ENCODE measurements at places on chromosomes 1 and 21.

- H3K27ac ChIP-seq: no peak overlapping the region
- H3K4me1 ChIP-seq: no peaks in the 10 kb centered on the region
- no peak overlapping the region for H3K4me3 ChIP-seq
Measured at GRCh38 chr1:246319083-246319714, 187.9 kb downstream of the SMYD3 start.

GRCh38 chr1:156126043-156126629, 11.6 kb downstream of the LMNA start:
- H3K27ac ChIP-seq: peak overlapping the region; percentile 43
- no peaks in the 10 kb centered on the region for H3K27me3 ChIP-seq
- no peak overlapping the region for H3K4me3 ChIP-seq
- H3K36me3 ChIP-seq: no peaks in the 10 kb centered on the region
- DNase-seq: no peak
- peaks cover 42% of the 10 kb centered on the region for H3K4me1 ChIP-seq

DNA sequence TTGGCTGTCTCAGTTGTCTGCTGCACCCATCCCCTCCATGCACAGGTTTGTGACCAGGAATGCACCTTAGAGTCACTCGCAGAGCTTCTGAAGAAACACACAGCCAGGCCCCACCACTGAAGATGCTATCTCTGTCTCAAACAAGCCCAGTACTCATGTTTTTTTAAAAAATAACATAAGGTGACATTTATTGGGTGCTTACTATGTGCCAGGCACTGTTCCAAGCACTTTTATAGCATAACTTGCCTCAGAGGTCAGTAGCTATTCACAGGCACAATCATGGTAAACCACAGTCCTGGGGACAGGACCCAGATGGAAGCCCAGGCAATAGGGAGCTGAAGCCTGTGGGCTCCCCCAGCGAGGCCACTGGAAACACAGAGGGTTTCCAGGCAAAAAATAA, 8.8 kb upstream of the ATP13A2 start:
- DNase-seq: no peak
- H3K27ac ChIP-seq: no peak overlapping the region
- peaks cover 31% of the 10 kb centered on the region for H3K4me1 ChIP-seq

- no peaks in the 10 kb centered on the region for H3K4me1 ChIP-seq
- H3K27me3 ChIP-seq: no peaks in the 10 kb centered on the region
- no peak for DNase-seq
- H3K4me3 ChIP-seq: no peak overlapping the region
Measured at GRCh38 chr1:84642774-84643173, 47.5 kb downstream of the SSX2IP start.

- no peak overlapping the region for H3K4me3 ChIP-seq
- no peaks in the 10 kb centered on the region for H3K4me1 ChIP-seq
- H3K27ac ChIP-seq: no peak overlapping the region
- no peaks in the 10 kb centered on the region for H3K27me3 ChIP-seq
- no peak for DNase-seq
Measured at GRCh38 chr1:101476541-101476940, 239.7 kb downstream of the S1PR1 start.

- DNase-seq: peak; percentile 43
- H3K27me3 ChIP-seq: peaks cover 71% of the 10 kb centered on the region
- no peak overlapping the region for H3K27ac ChIP-seq
- no peaks in the 10 kb centered on the region for H3K4me1 ChIP-seq
- no peaks in the 10 kb centered on the region for H3K36me3 ChIP-seq
- H3K4me3 ChIP-seq: no peak overlapping the region
Measured at GRCh38 chr1:202192770-202193613, 607 bp upstream of the LGR6 start.

DNA sequence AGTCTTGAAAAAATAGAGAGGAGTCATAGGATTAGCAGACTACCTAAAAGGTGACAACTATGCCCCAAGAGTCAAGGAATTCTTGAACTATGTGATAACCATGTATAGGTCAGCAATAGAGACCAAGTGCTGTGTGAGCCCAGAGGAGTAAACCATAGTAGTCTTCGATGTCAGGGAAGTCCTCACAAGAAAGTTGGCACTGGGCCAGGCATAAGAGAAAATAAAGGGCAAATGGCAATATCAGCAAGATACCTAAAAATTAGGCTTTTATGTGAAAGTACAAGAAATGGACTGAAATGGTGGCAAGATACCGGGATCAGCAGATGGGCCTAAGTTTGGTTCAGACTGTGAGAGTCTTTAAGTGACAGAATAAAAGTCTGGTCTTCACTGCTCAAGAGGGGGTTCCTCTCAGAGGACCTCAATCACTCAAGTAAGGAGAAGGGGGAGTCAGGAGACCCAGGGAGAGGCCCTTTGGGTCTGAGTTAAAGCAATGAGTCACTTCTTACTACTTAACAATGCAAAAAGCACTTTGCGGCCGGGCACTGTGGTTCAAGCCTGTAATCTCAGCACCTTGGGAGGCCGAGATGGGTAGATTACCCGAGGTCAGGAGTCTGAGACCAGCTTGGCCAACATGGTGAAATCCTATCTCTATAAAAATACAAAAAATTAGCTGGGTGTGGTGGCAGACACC, 95.0 kb downstream of the TEX35 start:
- peaks cover 27% of the 10 kb centered on the region for H3K4me1 ChIP-seq
- no peaks in the 10 kb centered on the region for H3K36me3 ChIP-seq
- H3K4me3 ChIP-seq: no peak overlapping the region
- no peak overlapping the region for H3K27ac ChIP-seq
- no peaks in the 10 kb centered on the region for H3K27me3 ChIP-seq

GRCh38 chr1:86016076-86016759, 140.4 kb downstream of the COL24A1 start:
- no peaks in the 10 kb centered on the region for H3K4me1 ChIP-seq
- no peak overlapping the region for H3K27ac ChIP-seq
- no peaks in the 10 kb centered on the region for H3K36me3 ChIP-seq
- H3K4me3 ChIP-seq: no peak overlapping the region
- no peaks in the 10 kb centered on the region for H3K27me3 ChIP-seq

- no peaks in the 10 kb centered on the region for H3K27me3 ChIP-seq
- no peak overlapping the region for H3K4me3 ChIP-seq
- H3K36me3 ChIP-seq: peaks cover 12% of the 10 kb centered on the region
- H3K4me1 ChIP-seq: peaks cover 9% of the 10 kb centered on the region
- DNase-seq: no peak
Measured at GRCh38 chr1:200665861-200666260, 3.8 kb downstream of the DDX59 start.

- peak within 1 kb of the TSS; percentile 12 for H3K27ac ChIP-seq
- peak within 1 kb of the TSS; percentile 90 for H3K4me3 ChIP-seq
- peak; percentile 84 for DNase-seq
- H3K4me1 ChIP-seq: peaks cover 7% of the 10 kb centered on the region
- H3K27me3 ChIP-seq: no peaks in the 10 kb centered on the region
Measured at GRCh38 chr1:23790696-23791515, at the start of gene LYPLA2. Gene LYPLA2, plus strand, starts transcription at chr1:23791145. Its CDS starts 1,538 bp downstream, at chr1:23792683.

DNA sequence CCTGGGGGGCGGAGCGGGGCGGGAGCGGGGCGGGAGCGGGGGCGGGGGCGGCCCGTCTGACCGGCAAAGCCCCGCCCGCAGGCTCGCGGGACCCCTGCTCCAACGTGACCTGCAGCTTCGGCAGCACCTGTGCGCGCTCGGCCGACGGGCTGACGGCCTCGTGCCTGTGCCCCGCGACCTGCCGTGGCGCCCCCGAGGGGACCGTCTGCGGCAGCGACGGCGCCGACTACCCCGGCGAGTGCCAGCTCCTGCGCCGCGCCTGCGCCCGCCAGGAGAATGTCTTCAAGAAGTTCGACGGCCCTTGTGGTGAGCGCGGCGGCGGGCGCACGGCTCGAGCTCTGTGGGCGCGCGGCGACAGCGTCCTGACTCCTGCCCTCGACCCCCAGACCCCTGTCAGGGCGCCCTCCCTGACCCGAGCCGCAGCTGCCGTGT, 21.2 kb downstream of the AGRN start:
- no peak for DNase-seq
- H3K27ac ChIP-seq: no peak overlapping the region
- peaks cover 82% of the 10 kb centered on the region for H3K27me3 ChIP-seq
- no peak overlapping the region for H3K4me3 ChIP-seq

GRCh38 chr1:46816930-46817329, 18.1 kb downstream of the CYP4B1 start:
- H3K27me3 ChIP-seq: no peaks in the 10 kb centered on the region
- H3K4me1 ChIP-seq: no peaks in the 10 kb centered on the region
- H3K4me3 ChIP-seq: no peak overlapping the region
- H3K36me3 ChIP-seq: no peaks in the 10 kb centered on the region
- no peak overlapping the region for H3K27ac ChIP-seq

DNA sequence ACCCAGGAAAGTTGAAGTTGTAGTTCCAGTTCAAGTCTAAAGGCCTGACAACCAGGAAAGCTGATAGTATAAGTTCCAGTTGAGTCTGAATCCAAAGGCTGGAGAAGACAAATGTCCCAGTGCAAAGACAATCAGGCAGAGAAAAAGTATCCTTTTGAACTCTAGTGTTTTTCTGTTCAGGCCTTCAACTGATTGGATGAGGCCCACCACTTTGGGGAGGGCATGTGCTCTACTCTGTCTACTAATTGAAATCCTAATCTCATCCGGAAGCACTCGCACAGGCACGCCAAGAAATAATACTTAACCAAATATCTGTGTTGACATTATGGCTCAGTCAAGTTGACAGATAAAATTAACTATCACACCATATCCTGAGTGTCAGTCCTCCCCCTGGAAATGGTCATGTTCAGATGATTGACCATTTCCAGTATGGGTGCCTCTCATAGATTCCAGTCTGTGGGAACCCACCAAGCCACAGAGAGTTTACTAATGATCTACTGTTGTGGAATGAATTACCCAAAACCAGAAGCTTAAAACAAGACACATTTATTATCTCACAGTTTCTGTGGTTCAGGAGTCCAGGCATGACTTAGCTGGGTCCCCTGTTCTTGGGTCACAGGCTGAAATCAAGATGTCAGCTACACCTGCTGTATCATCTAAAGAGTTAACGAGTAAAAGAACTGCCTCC, 296.3 kb upstream of the ZP4 start:
- no peak overlapping the region for H3K27ac ChIP-seq
- no peaks in the 10 kb centered on the region for H3K27me3 ChIP-seq
- DNase-seq: no peak
- no peaks in the 10 kb centered on the region for H3K36me3 ChIP-seq
- no peak overlapping the region for H3K4me3 ChIP-seq

GRCh38 chr21:18716578-18717138, 313.1 kb upstream of the TMPRSS15 start:
- DNase-seq: peak; percentile 24
- no peaks in the 10 kb centered on the region for H3K4me1 ChIP-seq
- no peak overlapping the region for H3K4me3 ChIP-seq
- H3K36me3 ChIP-seq: no peaks in the 10 kb centered on the region
- H3K27ac ChIP-seq: no peak overlapping the region

DNA sequence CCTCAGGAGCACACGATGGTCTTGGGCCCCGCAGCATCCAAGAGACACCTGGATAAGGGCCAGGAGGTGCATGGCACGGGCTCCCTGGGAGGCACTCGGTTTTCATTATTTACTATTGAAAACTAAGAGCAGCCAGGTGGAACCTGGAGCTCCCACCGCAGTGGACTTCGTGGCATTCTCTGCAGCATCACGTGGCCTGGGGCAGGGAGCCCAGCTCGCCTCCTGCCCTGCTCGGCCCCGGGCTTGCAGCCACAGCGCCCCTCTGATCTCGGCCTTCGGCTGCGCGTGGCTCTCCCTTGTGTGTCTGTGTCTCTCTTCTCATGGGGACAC, 121.6 kb downstream of the SIK1 start:
- DNase-seq: no peak
- no peaks in the 10 kb centered on the region for H3K36me3 ChIP-seq
- no peak overlapping the region for H3K4me3 ChIP-seq
- no peak overlapping the region for H3K27ac ChIP-seq
- no peaks in the 10 kb centered on the region for H3K27me3 ChIP-seq
- H3K4me1 ChIP-seq: peaks cover 30% of the 10 kb centered on the region

DNA sequence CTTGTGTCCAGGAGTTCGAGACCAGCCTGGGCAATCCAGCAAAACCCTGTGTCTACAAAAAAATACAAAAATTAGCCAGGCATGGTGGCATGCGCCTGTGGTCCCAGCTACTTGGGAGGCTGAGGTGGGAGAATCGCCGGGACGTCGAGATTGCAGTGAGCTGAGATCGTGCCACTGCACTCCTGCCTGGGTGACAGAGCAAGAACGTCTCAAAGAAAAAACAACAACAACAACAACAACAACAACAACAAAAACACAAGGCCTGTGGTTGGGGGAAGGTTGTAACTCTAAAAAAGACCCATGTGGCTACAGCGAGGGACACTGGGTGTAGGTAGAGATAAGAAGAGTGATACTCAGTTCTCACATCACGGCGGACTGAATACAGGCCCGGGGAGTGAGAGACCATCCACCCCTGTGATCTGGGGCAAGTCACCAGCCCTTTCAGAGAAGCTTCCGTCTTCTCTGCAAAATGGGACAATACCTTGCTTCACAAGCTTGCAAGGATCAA, 848 bp upstream of the CDC42 start:
- DNase-seq: no peak
- peak overlapping the region; percentile 97 for H3K4me3 ChIP-seq
- no peak overlapping the region for H3K27ac ChIP-seq
- peaks cover 27% of the 10 kb centered on the region for H3K4me1 ChIP-seq

DNA sequence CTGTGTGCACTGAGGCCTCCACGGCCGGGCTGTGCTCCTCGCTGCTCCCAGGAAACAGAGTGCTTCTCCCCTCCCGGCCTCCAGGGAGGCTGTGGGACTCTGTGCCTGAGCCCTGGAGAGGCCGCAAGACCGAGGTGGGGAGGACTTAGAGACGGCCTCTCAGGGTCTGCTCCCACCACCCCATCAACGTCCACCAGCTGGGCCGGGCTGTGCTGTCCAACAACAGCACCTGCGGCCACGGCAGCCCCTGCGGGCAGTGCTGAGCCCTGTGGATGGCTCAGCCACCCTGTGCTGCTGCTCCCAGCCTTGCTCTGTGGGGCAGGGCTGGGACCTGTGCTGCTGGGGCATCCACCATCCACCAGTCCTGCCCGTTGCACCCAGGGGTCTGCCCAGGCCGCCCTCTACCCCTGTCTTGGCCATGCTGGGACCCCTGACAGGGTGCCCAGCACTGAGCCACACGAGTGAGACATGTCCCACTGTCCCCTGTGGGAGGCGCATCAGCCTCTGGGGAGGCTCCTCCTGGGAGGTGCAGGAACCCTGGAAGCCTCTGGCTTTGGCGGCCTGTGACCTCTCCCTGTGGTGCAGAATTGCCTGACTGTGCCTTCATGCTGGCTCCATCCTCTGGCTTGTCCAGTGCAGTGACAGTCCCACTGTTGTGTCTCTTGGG, 31.2 kb upstream of the LRRC3 start:
- no peak overlapping the region for H3K27ac ChIP-seq
- peaks cover 59% of the 10 kb centered on the region for H3K27me3 ChIP-seq
- H3K4me3 ChIP-seq: no peak overlapping the region
- DNase-seq: no peak
- no peaks in the 10 kb centered on the region for H3K36me3 ChIP-seq
- H3K4me1 ChIP-seq: no peaks in the 10 kb centered on the region

DNA sequence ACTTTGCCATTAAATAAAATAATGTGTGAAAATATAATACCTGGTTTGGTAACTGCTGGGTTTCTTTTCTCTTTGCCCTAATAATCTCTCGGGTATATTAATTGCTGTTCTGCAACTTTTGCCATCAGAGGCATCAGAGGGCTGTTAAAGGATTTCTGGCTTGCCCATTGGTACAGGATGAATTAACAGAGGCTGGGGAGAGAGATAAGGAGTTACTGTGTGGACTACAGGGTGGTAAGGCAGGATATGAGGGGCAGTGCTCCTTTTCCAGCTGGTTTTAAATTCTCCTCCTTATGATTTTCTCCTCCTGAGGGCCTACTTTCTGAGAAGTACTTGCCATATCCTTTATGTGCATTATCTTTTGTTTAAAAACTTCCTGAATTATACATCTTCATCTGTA, 48.3 kb downstream of the FGGY start:
- no peaks in the 10 kb centered on the region for H3K27me3 ChIP-seq
- H3K27ac ChIP-seq: no peak overlapping the region
- no peaks in the 10 kb centered on the region for H3K36me3 ChIP-seq
- DNase-seq: no peak

Data from MM.1S (cell line).